ENCODE measurements at places on chromosomes 2 and 18. TPM values are rescaled to one million over a fixed set of nuclear protein-coding genes. Genes with fewer than 3 reads are reported as not detected.

C2orf49 gene
- total RNA-seq, result 19.3 TPM

SP140 gene
- total RNA-seq, result 1.0 TPM

NOL4 gene
- total RNA-seq, result not detected

- DNase-seq, result no peak
These were observed 83.9 kb upstream of the PKDCC start for GRCh38 chr2:41963661-41964525.

GRCh38 chr2:216559625-216560156, 61.0 kb downstream of the RPL37A start:
- no peak for DNase-seq

DNA sequence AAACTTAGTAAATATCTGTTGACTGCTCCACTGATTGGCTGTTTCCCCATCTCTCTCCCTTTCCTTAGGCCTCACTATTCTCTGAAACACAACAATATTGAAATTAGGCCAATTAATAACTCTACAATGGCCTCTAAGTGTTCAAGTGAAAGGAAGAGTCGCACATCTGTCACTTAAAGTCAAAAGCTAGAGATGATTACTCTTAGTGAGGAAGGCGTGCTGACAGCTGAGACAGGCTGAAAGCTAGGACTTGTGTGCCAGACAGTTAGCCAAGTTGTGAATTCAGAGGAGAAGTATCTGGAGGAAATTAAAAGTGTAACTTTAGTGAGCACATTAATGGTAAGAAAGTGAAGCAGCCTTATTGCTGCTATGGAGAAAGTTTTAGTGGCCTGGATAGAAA, 48.4 kb downstream of the PLEK start:
- DNase-seq, result no peak

GRCh38 chr2:206984206-206984605, 44.9 kb downstream of the CPO start:
- DNase-seq, result no peak

Data from osteocyte (in vitro differentiated cells).